Activated CD4-positive, alpha-beta T cell treated with anti-CD3 and anti-CD28 coated beads for 4 hours (primary cell): ENCODE measurements at places on chromosomes 7 and 10.

- DNase-seq: no peak
Observed at GRCh38 chr7:153772966-153773365, 279.2 kb upstream of the DPP6 start.

DNA sequence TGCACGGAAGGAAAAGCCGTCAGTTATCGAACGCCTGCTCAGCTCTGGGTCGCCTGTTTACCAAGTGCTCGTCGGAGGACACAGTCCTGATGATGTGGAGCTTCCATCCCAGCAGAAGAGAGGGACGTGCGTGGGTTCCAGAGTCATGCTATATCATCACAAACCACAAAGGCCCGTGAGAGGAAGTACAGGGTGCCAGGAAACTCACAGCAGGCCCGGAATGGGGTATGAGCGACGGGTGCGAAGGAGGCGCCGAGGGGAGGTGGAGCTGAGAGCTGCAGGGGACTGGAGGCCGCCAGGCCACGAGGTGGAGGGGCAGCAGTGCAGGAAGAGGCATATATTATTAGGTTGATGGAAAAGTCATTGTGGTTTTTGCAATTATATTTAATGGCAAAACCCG lies 102.5 kb downstream of the ACTR3B start:
- no peak for DNase-seq

DNA sequence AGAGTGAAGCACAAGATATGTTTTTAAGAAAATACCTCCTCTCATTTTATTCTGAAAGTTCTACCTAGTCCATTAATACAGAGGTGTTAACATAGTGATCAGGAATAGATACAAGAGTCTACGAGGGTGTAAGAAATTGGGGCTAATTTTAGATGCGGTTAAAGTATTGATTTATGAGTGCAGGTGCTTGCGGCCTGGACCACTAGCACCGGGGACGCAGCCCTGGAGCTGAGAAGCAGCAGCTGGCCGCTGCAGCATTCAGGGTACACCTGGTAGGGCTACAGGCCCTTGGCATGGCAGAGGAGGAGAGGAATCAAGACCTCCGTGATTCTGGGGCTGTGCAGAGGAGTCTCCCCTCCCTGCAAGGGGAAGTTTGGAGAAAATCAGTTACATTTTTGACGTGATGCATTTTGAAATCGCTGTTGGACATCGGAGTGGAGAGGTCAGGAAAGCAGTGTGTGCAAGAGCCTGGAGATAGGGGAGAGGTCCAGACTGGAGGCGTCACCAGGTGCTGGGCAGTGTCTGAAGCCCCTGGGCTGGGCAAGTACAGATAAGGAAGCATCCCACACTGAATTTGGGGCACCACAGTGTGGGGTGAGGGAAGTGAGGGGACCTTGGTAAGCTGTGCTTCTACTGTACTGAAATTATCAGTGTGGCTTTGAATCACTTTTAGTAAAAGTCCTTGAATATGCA lies 112.3 kb downstream of the VWC2 start:
- DNase-seq: no peak

GRCh38 chr7:118285358-118285757 lies 60.9 kb downstream of the ANKRD7 start:
- no peak for DNase-seq

DNA sequence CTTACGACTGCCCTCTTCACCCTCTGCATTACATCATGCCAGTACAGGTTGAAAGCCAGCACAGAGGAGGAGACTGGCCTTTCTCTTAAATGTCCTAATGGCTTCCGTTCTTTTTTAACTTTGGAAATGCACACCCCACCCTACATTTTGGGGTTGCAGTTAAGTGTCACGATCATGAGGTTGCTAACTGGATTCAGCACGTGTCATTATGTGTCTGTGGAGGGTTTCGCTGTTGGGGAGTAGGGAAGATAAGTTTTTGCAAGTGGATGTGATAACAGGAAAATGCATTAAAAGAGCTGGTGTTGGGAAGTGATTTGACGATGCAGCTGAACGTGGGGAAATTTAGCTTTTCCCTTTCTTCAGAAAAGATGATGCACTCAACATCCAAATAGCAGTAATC lies 135.9 kb downstream of the LRRC4 start:
- no peak for DNase-seq

GRCh38 chr10:125990974-125991373 lies 94.6 kb downstream of the FANK1 start:
- no peak for DNase-seq

GRCh38 chr7:101129603-101130117 lies 2.8 kb downstream of the SERPINE1 start:
- no peak for DNase-seq

- no peak for DNase-seq
Observed at GRCh38 chr7:30917216-30917893, 5.7 kb downstream of the AQP1 start.

- DNase-seq: no peak
Observed at GRCh38 chr10:12238821-12239220, 42.8 kb downstream of the CDC123 start.

DNA sequence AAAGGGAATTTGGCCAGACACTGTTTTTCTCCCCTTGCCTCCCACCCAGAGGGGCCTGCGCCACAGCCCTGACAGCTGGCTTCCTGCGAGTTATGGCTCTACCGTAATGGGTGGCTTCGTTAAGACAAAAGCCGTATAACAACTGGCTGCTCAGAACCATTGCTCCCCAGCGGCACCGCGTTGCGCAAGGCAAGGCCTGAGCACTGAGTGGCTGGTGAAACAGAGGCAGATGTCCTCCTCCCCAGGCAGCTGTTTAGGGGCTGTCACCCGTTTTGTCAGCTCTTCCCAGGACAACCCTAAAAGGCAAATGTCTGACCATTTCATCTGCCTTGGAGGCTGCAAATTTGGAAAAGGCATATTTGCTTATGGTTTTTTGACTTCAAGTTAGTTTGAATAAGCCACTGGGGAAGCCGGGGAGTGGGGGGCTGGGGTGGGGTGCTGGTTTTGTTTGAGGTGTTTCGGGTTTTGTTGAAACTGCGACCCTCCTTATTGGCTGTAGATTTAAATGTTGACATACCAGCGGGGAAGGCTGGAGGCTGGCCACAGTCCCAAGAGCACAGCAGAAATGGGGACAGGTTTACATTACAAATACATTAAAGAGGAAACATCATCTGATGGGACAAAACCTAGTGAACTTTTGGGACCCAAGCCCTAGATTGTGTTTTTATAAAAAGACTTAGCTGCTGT lies 681 bp upstream of the SPOCK2 start:
- DNase-seq: peak; percentile 47

GRCh38 chr7:74231232-74231590 lies 21.4 kb downstream of the LAT2 start:
- DNase-seq: no peak

GRCh38 chr7:12162415-12163113 lies 48.5 kb upstream of the TMEM106B start:
- DNase-seq: no peak

DNA sequence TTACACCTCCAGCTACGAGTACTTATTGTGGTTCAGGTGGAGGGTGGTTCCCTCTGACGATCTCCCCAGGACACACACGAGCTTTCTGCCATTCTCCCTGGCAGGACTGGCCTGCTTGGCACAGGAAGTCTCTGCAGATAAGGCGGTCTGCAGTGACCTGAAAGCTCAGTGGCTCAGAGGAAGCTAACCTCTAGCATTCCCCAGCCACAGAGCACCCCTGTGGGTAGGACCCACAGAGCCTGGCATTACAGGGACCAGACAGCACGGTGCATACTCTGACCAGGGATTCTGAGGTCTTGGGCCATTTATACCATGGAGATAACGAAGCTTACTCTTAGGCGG lies 1.9 kb upstream of the GPR146 start:
- no peak for DNase-seq

DNA sequence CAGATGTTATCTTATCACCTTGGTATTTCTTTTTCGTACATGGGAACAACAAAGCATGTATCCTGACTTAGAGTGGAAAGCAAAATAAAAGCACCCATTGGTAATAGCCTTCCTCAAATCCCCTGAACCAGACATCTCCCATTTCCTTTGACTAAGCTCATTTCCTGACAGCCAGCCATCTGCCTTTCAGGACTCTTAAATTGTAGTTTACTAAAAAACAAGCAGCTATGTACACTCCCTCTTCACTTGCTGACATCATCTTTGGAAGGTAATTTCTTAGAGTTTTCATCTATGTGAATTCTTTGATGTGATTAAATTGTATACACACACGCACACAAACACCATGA lies 40.7 kb downstream of the ARL4A start:
- no peak for DNase-seq

- DNase-seq: no peak
Observed at GRCh38 chr7:109552017-109552416, 982.3 kb downstream of the DNAJB9 start.

GRCh38 chr7:17524746-17525145 lies 226.3 kb downstream of the AHR start:
- DNase-seq: no peak

DNA sequence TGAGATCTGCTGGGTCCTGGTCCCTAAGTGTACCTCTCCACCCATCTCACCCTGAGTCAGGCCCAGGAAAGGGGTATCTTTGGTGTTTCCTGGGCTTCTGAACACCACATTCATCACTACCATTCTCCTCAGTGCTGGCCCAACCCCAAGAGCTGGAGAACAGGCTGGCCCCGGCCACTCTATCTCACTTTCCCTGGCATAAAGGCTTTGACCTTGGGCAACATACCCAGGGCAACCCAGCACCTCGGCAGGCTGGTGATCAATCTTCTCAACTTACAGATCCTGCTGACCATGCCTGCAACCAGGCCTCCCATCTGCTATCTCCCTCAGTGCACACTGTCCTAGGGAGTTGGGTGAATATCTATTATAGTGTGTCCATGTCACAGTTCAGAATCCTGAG lies 2.1 kb downstream of the VSIR start:
- no peak for DNase-seq

DNA sequence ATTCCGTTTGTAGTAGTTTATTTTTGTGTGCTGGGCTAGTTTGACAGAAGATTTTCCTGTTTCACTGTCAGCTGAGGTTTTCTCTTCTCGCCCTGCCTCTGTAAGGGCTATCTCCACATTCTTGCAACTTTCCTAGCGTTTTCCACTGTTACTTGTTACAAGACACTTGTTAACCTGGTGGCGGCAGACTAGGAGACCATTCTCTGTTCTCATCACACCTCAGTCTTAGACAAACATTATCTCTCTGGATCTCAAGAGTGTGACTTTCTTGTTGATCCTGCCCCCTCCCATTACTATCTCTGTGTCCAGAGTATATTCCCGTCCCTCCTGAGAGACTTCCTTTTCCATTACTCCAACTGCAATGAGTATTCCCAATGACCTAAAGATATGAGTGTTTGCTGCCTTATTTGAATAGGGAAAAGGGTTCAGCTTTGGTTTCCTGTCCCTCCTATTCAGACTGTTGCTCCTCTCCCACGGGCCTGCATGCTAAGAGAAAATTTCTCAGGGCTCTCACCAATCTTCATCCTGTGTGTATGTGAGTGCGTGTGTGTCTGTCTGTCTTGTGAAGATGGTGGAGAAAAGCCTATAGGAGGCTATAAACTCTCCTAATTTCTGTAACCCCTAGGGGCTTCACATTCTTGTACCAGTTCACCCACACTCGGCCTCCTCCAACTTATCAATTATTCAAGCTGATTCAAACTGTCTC lies 722.4 kb upstream of the POT1 start:
- no peak for DNase-seq

- no peak for DNase-seq
Observed at GRCh38 chr10:48740015-48740707, 55.5 kb downstream of the WDFY4 start.

DNA sequence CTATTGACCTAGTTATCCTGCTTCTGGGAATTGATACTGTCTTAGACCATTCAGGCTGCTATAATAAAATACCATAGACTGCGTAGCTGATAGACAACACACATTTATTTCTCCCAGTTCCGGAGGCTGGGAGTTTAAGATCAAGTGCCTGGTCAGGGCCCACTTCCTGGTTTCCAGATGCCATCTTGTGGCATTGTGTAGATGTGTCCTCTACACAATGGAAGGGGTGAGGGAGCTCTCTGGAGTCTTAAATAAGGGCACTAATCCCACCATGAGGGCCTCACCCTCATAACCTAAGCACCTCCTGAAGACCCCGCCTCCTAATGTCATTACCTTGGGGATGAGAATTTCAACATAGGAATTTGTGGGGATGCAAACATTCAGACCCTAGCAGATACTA lies 62.4 kb downstream of the SLC35B4 start:
- no peak for DNase-seq

DNA sequence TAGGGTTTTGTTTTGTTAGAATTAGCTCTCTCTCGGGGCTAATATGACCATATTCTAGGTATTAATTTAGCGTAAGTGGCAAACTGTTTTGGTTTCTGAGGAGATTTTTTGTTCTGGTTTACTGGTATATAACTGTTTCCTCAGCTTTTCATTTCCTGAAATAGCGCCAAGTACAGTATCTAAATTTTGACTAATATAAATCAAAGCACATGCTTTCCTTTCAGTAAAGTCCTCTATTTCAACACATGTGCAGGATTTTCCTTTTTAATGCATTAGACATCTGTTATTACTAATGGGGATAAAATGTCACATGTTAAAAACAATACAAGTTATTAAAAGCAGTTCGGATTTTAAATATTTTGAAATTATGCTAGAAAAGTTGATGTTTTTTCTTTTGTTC lies 11.3 kb downstream of the FERD3L start:
- no peak for DNase-seq

DNA sequence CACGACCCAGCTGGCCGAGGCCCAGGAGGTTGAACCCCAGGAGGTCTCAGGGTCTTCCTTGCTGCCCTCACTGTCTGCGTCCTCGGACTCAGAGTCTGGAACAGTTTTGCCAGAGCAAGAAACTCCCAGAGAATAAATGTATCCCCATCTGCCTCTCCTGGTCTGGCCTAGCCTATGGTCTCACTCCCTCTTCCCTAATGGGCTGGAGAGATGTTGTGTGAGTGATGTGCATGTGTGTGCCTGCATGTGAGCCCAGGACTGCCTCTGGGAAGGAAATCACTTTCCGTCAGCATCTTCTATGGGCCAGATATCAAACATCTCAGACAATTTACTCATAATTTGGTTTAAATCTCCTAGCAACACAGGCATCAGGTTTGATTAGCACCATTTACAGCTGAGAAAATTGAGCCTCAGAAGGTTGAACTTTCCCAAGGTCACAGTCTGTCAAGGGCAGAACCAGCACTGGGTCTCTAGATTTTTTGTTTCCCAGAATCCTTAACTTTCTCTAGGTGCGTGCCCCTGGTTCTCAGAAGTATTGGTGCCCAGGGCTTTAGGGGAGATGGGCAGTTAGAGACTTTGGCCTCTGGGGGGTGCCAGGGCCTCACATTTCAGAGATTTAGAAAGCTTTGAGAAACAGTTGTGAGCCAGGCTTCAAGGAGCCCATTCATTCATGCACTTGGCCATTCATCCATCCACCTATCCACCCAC lies 4.9 kb downstream of the TMEM270 start:
- DNase-seq: no peak

DNA sequence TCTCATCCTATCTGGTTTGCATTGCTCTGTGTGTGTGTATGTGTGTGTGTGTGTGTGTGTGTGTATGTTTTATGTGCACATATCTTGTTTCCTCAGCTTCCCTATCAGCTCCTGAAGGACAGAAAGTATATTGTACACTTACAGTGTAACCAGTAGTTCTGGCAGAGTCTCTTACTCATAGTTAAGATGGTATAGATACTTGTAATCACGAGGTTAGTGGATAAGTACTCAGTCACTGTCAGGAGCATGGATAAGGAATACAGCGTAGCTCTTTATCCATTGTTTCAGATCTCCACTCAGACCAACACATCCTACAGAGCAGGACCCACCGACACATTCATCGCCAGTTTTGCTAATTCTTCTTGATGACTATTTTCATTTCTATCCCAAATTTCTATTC lies 275.0 kb downstream of the TSPAN12 start:
- DNase-seq: no peak
